H54 (cell line): ENCODE measurements at places on chromosomes 1 and 21.

DNA sequence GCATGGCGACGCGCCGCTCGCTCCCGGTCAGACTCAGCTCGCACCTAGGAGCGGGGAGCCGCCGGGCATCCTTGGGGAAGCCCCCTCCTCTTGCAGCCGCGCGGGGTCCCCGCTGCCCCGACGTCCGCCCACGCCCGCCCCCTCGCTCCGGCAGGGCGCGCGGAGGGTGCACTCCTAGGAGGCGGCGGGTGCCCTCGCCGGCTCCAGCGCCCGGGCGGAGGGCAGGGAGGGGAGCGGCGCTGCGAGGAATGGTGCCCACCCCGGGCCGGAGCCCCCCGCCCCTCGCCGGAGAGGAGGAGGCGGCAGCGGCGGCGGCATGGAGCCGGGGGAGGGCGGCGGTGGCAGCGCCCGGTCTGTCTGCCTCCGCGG, 488 bp downstream of the FAM78B start:
- DNase-seq, result no peak

DNA sequence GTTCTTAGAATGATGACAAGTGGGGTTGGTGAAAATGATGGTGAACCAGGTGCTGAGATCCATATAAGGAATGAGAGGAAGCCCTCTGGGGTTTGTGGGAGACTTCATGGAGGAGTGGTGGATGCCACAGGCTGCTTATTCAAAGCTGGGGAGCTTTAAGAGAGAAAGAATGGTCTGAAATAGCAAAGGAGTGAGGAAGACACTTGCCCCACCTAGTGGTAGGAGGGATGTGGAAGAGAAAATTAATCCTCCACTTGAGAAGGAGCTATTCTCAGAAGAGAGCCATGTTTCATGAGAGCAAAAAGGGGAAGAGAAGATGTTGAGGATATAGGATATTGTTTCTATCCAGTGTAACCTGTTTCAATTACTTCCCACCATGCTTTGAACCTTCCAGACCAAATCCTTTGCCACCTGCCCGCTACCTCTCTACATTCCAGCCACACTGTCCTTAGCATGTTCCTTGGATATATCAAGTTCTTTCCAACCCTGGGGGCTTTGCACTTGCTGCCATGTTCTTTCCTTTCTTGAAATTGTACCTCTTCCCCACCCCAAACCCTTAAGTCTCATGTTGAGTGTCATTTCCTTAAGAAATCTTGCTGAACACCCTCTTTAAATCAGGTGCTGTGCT, 19.6 kb upstream of the ZNF648 start:
- DNase-seq, result peak; percentile 47

GRCh38 chr1:89603651-89604413, 29.1 kb upstream of the LRRC8C start:
- DNase-seq, result peak; percentile 9

- peak; percentile 78 for DNase-seq
Measured at GRCh38 chr21:44304877-44305293, 5.0 kb downstream of the PFKL start.

DNA sequence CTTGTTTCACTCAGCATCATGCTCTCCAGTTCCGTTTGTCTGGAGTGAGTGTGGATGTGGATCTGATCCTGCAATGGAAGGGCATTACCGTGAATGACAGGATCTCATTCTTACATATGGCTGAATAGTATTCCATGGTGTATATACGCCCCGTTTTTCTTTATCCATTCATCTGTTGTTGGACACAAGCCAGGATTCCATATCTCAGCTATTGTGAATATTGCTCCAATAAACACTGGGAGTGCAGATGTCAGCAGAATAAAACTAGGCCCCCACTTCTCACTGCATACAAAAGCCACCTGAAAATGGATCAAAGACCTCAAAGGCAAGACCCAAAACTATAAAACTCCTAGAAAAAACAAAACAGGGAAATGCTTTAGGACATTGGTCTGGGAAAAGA, 120.3 kb upstream of the TMPRSS2 start:
- DNase-seq, result no peak

DNA sequence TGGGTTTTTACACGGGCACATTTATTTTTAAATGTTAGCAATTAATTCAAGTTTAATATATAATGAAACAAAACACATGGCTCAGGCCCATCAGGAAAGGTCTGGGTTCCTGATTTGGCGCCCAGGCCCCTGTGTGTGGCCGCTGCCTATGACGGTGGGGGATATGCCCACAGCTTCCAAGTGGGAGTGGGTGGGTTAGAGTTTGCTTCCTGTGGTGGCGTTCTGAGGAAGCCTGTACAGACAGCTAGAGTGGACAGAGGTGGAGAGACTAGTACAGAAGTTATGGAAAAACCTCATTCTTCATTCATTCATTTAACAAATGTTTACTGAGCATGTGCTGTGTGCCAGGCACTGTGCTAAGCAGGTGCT, 22.4 kb upstream of the EPS8L3 start:
- DNase-seq, result no peak

- no peak for DNase-seq
Measured at GRCh38 chr1:87449348-87449963, 120.8 kb downstream of the LMO4 start.

DNA sequence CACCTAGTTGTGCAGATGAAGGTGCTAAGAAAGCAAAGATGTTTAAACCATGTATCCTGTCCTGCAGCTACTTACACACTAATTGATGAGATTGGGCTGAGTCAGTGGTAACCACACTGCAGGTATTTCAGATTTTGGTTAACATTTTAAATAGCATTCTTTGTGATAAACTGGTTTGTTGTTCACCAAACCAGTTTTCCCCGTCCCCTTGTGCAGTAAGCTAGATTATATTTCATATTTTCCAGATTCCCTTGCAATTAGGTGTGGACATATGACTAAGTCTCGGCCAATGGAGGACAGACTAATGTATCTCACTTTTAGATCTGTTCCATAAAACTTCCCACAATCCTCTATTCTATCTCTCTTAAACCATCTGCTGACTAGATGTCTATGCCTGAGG, 320.4 kb downstream of the RWDD3 start:
- no peak for DNase-seq

GRCh38 chr1:184387476-184388318, 868 bp downstream of the C1orf21 start:
- DNase-seq, result peak; percentile 13

- no peak for DNase-seq
Measured at GRCh38 chr1:37175666-37176215, 141.4 kb upstream of the GRIK3 start.

DNA sequence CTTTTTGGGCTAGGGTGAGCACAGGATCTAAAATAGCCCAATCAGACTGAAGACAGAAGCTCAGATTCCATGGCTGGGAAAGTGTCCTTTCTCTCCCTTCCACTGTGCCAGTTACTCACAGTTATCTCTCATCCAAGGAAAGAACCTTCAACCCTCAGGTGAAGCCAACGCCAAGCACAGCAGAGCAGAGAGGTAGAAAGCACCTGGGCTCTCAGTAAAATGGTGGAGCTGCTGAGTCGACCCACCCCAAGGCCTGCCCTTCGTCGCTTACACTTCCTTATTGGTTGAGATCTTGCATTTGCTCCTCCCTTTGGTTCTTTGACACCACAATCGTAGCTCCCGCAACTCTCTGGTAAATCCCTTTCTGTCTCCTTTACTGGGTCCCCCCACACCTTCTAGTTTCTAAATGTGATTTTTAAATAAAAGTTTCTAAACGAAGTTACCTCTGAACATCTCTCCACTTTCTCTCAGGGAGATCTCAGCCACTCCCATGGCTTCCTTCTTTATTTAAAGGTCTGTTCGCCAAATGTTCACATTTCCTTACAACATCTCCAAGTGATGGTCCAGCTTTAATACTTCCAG, 27.5 kb upstream of the SLC30A1 start:
- no peak for DNase-seq

- no peak for DNase-seq
Measured at GRCh38 chr1:108560189-108560873, 431 bp downstream of the EEIG2 start.

DNA sequence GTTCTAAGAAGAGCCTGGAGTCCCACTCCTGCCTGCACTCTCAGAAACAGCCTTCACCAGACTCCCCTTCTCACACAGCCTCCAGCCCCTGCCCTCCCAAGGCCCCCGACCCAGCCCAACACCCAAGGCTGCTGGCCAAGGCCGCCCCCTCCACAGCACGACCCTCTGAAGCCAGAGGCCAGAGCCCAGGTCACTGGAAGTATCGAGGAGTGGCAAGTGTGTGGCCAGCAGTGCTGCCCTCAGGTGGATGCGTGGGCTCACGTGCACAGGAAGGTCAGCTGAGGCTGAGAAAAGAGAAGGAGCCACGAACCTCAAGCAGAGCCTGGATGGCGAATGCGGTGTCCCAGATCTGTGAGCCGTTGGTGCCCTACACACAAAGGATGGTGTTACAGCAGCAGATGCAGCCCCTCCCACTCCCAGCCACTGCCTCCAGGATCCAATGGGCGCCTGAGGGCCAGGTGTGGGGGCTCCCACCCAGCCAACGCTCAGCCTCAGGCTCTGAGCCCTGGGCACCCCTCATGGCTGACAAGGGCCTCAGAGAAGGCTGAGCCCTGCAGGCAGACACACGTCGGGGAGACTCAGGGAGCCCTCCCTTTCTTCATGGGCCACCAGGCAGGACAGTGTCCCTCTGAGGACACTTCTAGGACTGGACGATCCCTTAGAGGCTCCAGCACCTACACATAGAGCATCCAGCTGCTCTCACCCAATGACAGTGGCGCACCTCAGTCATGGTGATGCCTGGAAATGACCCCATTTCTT, 18.0 kb downstream of the LSS start:
- DNase-seq, result no peak

DNA sequence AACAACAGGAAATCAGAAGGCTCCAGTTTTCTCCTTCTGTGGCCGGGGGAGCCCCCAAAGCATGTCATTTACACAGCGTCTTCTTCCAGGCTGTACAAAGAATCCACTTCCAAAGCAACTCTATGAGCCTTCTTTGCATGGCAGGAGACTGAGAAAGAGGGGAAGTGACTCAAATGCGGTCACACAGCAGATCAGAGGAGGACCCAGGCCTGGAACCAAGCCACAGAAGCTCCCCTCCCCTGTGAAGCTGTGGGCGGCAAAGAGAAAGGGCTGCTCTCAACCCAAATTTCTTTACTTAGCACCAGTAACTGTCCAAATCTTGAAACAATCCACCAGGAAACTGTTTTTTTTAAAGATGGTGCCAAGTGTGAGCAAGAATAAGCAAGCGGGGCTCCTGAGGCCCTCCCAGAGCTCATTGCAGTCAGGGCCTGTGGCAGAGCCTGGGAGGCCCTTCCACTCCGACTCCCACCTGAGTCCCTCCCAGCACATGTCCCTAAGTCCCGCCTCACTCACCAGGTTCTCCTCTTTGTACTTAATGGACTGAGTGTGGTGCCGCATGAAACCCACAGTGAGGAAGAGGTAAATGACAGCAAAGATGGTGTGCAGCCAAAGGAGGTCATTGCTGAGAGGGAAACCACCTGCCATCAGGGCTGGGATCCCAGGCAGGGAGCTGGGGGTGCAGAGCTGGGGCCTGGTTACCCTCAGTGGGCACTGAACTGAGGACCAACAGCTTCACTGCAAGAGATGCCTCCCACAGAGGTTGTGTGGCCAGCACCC, 15.9 kb downstream of the TMEM63A start:
- peak; percentile 51 for DNase-seq

GRCh38 chr1:204274446-204274845, 60.7 kb upstream of the GOLT1A start:
- no peak for DNase-seq

GRCh38 chr1:212438831-212439237, 6.1 kb downstream of the NENF start:
- DNase-seq, result no peak

- DNase-seq, result peak; percentile 38
Measured at GRCh38 chr1:56331892-56332567, 247.3 kb downstream of the PLPP3 start.

- no peak for DNase-seq
Measured at GRCh38 chr1:202568826-202569225, 141.4 kb downstream of the SYT2 start.

GRCh38 chr1:89675677-89676076, 42.8 kb downstream of the LRRC8C start:
- no peak for DNase-seq

DNA sequence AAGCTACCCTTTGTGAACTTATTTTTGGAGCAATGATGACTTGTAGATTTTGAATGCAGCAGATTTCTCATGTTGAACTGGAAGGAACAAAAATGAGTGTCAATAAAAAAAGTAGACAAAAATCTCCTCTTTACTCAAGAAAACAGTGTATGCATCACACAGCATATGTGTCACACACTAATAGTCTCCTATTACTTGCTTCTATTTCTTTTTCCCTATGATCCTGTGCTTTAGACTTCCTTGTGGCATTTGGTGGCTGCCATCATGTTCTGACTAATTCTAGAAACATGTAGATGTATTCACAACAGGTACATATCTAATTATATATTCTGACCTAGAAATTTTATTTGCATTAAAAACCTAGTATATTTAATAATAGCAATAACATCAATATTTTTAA, 14.3 kb downstream of the RC3H1 start:
- no peak for DNase-seq

DNA sequence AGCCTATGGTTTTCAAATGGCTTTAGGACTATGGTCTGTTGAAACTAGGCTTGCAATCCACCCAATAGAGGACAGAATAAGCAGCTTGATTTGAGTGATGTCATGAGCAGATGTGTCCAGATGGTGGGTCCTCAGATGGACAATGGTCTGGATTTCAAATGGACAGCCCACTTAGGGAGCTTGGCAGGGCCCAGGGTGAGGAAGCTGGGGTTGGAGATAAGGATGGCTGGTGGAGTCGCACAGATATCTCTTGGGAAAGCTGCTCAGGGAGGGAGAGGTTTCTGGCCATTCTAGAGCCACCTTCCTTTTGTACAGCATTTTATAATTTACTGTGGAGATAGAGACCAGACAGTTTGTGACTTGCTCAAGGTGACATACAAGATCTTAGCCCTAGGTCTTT, 55.0 kb downstream of the NFASC start:
- no peak for DNase-seq

GRCh38 chr1:42259739-42260064, 75.3 kb downstream of the FOXJ3 start:
- no peak for DNase-seq

DNA sequence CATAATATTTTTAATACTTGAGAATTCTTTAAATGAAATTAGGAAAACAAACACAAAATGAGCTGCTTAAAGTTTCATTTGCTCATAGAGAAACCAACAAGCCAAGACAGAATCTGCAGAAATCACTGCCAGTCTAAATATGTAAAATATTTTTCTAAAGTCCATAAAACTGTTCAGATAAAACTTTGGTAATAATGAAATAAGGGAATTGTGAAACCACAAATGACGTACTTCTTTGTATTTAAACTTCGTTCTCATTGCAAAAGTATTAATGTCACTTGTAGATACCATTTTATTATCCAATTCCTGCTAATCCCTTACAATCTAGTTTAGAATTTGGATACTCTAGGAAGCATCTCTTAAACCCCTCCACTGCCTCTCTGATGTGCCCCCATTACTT, 234.5 kb upstream of the NEGR1 start:
- no peak for DNase-seq

GRCh38 chr1:228652116-228652515, 83.2 kb upstream of the RHOU start:
- DNase-seq, result no peak
